ENCODE measurements at places on chromosomes 7 and 10.

GRCh38 chr7:11811709-11812108 is 20.3 kb downstream of the THSD7A start:
- DNase-seq, result no peak

DNA sequence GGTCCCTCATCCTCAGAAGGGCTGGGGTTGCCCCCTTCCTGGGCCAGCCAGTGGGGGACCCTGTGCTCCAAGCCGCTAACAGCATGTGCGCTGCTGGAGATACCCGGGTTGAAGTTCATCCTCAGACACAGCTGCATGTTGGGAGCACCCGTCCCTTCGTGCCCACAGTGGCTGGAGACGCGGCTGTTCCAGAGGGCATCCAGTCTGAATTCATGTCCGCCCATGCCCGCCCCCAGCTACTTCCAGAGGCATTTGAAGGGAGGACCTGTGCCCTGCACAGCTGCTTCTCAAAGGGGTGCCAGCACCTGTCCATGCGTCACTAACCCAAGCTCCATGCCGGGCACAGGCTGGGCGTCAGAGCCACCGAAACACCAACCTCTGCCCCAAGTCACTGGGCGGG is 68.1 kb upstream of the ADGRA1 start:
- DNase-seq, result no peak

GRCh38 chr7:11193131-11193867 is 219.6 kb downstream of the PHF14 start:
- DNase-seq, result no peak

- DNase-seq, result no peak
These were observed 96.4 kb downstream of the CCSER2 start for GRCh38 chr10:84424731-84425167.

DNA sequence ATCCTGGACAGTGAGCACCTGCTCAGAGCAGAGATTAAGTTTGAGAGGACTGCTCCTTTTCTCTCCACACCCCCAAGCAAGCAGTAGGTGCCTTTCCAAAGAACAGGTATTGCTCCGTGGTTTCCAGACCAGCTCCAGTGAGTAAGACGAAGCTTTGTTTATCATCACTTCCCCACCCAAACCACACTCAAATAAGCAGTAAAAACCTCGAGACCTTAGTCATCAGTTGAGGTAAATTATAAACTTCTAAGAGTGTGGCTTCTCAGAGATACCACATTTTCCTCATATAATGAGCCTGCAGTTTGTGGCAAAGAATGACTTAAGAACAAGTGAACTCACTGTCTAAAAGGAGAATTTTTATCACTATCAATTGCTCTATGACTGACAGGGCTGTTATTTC is 50.0 kb upstream of the GRB10 start:
- DNase-seq, result no peak

GRCh38 chr10:36559412-36560400 is 565.7 kb upstream of the ANKRD30A start:
- DNase-seq, result no peak

GRCh38 chr10:5679606-5680005 is 5.0 kb upstream of the TASOR2 start:
- no peak for DNase-seq

GRCh38 chr10:99345350-99345749 is 16.2 kb downstream of the CNNM1 start:
- DNase-seq, result no peak

DNA sequence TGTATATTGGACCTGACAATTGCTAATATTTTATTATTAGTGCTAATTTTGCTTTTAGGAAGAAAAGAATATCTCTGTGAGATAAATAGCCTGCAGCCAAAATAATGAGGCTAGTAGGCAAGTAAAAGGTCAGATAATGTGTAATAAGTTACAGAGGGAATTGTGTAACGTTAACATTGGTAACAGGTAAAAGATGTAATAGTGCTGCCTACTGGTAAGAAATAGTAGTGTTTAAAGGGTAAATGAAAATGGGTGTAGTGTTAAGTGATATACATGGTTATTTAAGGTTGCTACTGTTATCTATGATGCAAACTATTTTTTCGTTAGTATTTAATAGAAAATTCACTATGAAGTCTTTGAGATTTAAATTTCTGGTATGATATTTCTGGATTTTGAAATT is 9.2 kb upstream of the FOXP2 start:
- DNase-seq, result no peak

GRCh38 chr7:5665094-5666025 is 116.1 kb downstream of the RNF216 start:
- no peak for DNase-seq

- DNase-seq, result no peak
These were observed 84.5 kb upstream of the OIT3 start for GRCh38 chr10:72809006-72809405.

- DNase-seq, result no peak
These were observed 15.6 kb downstream of the ADAM8 start for GRCh38 chr10:133260895-133261725.

All from stimulated activated CD8-positive, alpha-beta memory T cell treated with anti-CD3 and anti-CD28 coated beads, Interleukin-15, amount 100 ng/mL, for 24 hours (primary cell).